Iris pigment epithelial cell (primary cell): ENCODE measurements at places on chromosomes 4 and X.
A peak's percentile ranks its signal among the peaks of the same experiment; 100 is the strongest.

DNA sequence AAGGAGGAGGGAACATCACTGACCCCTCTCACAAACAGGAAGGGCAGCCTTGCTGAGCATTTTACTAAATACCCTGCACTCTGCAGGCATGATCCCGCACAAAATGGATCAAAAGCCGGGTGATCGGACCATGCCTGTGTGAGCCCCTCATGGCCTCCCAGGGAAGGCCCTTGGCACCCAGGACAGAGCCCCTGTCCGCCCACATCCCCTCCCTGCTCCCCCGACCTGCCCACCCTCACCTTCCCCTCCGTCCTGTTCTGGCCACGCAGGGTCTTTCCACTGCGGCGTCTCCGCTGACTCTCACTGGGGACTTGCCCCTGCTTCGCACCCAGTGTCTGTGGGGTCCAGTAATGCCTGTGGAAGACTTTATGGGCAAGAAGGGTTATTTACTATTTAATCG lies 105.0 kb downstream of the HMX1 start:
- no peak for DNase-seq

DNA sequence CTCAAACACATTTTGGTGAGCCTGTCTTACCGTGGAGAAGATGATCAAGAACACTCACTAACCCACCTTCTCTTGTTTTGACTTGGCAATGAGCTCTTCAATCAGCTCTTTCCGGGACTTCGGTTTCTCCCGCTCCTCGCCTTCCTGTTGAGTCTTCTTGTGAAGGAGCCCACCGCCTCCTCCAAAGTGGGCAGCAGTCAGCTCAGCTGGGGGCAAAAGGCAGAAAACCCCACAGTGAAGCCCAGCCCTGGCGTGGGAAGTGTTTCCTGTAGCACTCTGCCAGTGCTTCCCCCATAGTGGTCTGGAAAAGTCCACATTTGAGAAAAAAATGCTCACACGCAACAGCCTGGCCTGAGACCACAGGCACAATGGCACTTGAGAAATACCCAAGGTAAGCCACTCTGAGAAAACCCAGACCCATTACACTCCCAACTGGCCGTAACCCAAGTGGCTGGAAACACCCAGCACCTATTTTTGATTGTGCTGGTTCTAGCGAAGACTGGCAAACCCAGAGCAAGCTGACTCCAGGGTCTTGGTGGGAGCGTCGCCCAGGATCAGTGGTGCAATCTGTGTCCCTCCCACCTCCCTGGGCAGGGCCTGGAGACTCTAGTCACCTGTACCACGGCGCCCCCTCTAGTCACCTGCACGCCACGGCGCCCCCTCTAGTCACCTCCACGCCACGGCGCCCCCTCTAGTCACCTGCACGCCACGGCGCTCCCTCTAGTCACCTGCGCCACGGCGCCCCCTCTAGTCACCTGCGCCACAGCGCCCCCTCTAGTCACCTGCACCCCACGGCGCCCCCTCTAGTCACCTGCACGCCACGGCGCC lies 8.6 kb downstream of the NOP14 start:
- DNase-seq: no peak

GRCh38 chrX:55710701-55711100 lies 6.8 kb upstream of the RRAGB start:
- DNase-seq: peak; percentile 59

DNA sequence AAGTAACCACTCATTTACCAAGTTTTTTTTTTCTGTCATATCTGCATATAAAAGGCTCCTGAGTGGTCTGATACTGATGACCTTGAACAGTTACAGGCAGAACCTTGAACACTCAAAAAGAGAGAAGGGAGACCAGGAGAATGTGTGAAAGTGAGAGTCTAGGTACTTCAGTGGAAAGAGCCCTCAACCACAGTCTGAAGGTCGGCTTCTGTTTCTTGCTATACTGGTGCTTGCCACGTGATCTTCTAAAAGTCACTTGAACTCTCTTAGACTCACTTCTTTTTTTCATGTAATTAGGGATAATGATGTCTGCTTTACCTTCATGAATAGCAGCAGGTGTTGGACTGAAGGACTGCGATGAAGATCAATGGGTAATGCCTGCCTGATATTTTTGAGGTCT lies 22.8 kb downstream of the GABRB1 start:
- no peak for DNase-seq

DNA sequence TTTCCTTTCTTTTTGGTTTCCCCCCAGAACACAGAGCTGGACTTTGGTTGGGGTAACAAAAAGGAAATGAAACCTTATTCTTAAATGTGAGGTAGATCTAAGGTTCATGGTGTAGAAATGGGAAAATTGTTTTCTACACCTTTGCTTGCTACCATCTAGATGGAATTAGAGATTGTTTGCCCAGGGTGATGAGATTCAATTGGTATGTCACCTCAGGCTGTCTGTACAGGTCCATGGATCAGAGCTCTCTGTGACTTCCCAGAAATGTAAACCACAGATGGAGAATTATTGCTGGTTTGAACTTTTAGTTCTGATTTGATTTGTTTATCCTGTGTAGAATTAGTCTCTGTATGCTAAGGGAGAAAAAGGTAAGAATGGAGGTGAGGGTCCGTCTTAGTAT lies 146.7 kb downstream of the PCDH7 start:
- DNase-seq: no peak

GRCh38 chr4:137212601-137213000 lies 319.7 kb downstream of the PCDH18 start:
- no peak for DNase-seq

- DNase-seq: no peak
Measured at GRCh38 chr4:147789596-147789995, 57.7 kb downstream of the ARHGAP10 start.

DNA sequence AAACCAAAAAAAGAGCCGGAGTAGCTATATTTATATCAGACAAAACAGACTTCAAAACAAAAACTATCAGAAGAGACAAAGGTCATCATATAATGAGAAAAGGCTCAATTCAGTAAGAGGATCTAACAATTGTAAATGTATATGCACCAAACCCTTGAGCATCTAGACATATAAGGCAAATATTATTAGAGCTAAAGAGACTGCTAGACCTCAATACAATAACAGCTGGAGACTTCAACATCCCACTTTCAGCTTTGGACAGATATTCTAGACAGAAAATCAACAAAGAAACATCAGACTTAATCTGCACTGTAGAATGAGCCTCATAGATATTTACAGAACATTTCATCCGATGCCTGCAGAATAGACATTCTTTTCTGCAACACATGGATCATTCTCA lies 4.8 kb upstream of the PROM1 start:
- DNase-seq: no peak

DNA sequence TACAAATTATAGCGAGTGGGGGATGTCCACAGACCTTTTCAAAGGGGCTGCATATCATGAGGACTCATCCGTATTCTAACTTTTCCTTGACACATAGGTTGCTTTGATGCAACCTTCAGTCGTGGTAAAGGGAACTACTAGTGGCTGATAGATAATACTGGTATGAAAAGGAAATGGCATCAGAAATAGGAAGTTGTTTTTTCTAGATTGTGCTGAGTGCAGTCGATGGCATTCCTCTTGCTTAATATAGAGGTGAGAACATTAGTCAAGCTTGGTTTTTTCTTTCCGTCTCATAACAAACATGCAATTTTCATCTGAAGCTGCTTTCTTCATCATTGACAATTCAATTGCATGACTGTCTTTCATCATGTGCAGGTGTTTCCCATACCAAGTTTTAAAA lies 16.6 kb downstream of the ENPEP start:
- DNase-seq: no peak

- no peak for DNase-seq
Measured at GRCh38 chrX:115399306-115399705, 109.8 kb downstream of the LUZP4 start.

GRCh38 chr4:143019351-143019750 lies 165.4 kb upstream of the USP38 start:
- no peak for DNase-seq

DNA sequence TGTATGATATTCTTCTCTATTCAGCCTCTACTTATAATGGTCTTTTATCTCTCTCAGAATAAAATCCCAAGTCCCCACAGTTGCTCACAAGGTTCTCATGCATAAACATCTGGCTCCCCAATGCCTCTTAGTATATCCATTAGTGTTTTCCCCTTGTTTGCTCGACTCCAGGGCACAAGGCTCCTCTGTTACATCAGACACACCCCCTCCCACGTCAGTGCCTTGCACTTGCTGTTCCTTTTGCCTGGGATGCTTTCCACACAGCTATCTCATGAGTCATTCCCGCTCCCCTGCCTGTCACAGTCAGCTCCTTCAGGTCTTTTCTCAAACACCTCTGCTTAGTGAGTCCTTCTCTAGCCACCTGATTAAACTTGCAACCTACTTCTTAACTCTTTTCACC lies 260.2 kb downstream of the IL1RAPL1 start:
- DNase-seq: peak; percentile 81

DNA sequence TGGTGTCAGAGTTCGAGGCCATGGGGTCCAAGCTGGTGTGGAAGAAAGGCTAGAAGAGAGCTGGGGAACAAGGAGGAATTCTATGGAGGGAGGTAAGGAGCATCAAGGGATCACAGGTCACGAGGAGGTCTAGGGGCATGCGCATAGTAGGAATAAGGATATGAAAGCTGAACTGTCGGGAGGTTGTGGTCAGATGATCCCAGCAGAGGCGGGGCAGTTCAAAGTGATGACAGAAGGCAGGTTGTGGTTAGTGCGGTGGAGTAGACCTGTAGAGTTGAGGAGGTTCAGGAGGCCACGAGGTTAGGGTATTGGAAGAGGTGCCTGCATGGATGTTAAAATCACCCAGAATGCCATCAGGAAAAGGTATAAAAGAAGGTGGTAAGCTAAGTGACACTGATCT lies 156.3 kb downstream of the TMEM164 start:
- DNase-seq: no peak

GRCh38 chrX:108439961-108440696 lies 491 bp downstream of the COL4A5 start:
- DNase-seq: peak; percentile 48

GRCh38 chr4:41323706-41324105 lies 67.0 kb downstream of the UCHL1 start:
- peak; percentile 72 for DNase-seq

GRCh38 chr4:71392109-71392508 lies 53.3 kb downstream of the SLC4A4 start:
- no peak for DNase-seq

DNA sequence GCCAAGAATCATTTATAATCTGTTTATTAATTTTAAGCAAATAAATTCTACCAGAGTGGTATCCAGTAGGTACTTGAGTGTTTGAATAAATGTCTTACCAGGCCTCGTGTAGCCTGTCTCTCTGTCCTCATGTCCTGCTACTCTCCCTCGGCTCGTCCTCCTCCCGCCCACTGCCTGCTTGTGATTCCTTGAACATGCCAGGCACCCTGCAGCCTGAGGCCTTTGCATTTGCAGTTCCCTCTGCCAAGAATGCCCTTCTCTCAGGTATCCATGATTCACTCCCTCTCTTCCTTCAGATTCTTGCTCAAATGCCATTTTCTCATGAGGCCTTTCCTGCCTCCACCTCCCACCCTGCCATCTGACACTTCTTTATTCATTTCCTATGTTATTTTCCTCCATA lies 209.7 kb upstream of the PRPS2 start:
- DNase-seq: no peak

GRCh38 chr4:72326692-72327632 lies 242.1 kb downstream of the ADAMTS3 start:
- DNase-seq: peak; percentile 52
